ENCODE measurements at places on chromosomes 2 and 18. TPM values are rescaled to one million over a fixed set of nuclear protein-coding genes. Genes with fewer than 3 reads are reported as not detected.

DNA sequence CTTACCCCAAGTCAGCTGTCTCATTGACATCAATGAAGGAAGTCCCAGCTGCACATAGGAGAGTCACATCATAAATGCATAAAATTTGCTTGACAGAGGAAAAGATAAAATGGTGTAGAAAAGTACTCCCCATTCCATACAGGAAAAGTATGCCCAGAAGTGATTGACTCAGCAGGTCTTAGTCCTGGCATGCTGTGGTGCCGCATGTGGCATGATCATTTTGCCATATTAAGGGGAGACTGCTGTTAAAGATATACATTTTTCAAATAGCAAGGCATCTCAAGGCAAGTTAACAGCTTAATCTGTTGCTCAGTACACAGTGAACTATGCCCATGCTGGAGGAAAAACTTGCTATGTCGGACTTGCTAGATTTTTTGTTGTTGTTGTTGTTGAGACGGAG is 8.1 kb downstream of the COPS7B start:
- DNase-seq: no peak

The REG3G gene
- not detected for total RNA-seq

The KLF7 gene
- 30.6 TPM for total RNA-seq

DNA sequence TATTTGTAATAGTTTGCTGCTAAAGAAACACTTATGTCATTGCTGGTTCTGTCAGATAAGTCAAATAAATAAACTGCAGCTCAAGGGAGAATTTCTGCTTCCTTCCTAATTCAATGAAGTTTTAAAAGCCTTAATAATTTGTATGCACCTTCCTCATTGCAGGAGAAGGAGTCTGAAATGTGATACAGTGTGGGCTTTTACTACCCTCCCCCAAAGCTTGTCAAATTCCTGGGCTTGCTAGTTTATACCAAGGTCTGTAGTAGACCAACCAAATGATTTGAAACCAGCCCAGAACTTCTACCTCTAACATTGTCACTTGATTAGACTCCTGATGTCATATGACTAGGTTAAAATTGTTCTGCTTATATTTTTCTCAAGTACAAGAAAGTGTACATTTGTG is 131.8 kb downstream of the DTNA start:
- no peak for DNase-seq

Measured in glomerular endothelial cell (primary cell).